Suppressor macrophage treated with lipopolysaccharide for 1 hour (primary cell): ENCODE measurements at places on chromosomes 13 and 19.

DNA sequence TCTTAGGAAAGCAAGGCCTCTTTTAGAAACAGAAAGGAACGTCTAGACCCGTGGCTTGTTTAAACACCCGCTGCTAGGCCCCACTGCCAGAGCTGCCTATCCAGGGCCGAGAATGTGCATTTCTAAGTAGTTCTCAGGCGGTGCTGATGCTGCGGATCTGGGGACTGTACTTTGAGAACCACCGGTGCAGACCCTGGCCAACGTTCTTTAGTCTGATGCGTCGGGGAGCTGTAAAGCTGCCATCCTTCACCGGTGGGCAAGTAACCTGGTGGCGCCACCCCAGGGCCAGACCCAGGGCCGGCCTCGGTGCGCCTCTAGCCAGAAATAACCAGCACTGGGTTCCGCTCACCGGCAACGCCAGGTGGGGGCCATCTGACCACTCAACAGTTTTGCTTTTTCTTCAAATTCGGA, 47.1 kb downstream of the TGDS start:
- peak; percentile 34 for DNase-seq

DNA sequence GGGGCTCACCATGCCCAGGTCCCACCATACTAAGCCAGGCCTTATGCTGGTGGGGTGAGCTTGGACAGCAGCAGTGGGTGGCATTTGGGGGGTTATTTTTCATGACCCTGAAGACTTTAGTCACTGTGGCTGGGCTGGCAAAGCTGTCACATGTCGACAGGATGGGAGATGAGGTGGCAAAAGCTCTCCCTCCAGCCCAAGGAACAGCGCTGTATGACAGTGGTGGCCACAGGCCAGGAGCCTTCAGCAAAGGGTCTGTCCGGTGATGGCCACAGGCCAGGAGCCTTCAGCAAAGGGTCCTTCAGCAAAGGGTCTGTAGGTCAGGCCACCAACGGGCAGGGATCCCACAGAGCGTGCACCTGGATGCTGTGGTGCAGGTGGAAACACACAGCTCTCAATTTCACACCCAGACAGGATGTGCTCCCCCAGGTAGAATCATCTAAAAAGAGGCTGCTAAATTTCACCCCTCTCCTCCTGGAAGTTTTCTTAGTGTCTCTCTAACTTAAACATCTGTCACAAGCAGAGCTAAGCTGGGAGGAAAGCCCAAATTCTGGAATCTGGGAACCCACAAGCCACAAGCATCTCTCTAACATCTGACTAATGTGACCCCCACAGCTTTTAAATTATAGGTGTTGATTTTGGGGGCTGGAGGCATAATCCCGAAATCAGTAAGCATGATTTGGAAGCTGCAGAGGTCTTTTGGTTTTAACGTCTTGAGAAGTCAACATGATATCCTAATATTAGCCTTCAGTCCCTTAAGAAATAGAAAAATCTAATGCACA, 23.0 kb downstream of the COL4A1 start:
- DNase-seq: no peak

GRCh38 chr13:65917731-65918130, 1312.4 kb downstream of the PCDH9 start:
- no peak for DNase-seq

DNA sequence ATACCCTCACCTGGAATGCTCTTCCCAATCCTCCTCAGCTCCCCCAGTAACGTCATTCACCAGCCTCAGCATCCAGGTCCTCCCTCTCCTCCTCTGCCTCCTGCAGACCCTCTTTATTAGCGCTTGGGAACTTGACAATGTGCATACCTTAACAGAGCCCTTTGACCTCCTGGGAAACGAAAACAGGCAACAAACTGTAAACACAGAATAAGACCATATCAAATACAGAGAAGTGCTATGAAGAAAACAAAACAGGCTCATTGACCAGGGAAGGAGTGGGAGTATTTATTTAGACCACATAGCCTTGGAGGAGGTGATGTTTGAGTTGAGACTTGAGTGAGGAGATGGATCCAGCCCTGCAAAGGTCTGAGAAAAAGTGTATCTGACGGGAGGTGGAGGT, 107.9 kb upstream of the SLC7A1 start:
- no peak for DNase-seq

DNA sequence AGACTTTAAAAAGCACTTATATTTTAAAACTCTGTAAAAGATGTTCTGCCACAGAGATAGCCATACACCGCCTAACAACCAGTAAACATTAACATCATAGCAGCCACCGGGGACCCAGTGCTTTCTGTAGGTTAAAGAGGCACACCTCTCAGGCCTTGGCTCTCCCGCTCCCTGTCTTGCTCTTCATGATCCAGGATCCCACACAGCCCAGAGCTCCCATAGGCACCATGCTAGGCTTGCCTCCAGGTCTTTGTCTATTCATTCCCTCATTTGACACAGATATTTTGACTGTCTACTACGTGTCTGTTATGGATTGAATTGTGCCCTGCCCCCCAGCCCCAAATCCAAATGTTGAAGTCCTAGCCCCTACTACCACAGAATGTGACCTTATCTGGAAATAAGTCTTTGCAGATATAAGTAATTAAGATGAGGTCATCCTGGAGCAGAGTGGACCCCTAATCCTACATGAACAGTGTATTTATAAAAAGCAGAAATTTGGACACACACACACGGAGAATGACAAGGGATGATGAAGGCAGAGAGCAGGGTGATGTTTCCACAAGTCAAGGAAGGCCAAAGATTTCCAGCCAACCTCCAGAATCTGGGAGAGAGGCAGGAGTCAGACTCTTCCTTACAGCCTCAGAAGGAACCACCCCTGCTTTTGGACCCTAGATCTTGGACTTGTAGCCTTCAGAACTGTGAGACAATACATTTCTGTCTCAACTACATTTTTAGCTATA, 272.6 kb downstream of the DNAJC15 start:
- no peak for DNase-seq
